T-helper 17 cell (primary cell): ENCODE measurements at places on chromosomes 2 and 18.

DNA sequence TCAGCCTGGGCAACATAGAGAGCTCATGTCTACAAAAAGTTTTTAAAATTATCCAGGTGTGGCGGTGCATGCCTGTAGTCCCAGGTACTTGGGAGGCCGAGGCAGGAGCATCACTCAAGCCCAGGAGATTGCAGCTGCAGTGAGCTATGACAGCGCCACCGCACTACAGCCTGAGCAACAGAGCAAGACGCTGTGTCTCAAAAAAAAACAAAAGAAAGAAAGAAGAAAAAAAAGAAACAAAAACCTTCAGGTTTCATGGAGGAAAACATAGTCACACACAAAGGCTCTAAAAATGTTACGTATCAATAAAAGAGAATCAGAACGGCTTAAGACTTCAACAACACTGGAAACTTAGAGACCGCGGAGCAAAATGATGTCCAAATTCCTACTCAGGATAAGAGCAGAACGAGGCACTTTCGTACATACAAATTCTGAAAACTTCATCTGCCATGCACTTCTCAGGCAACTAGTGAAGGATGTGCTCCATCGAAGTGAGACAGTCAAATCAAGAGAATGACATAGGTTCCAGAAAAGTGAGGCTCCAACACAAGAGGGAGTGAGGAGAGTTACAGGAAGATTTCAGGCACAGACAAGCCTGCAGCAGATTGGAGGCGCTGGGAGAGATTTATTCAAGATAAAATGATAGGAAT is 4.4 kb downstream of the HDLBP start:
- no peak for DNase-seq

- no peak for DNase-seq
These were observed 203.8 kb downstream of the ETAA1 start for GRCh38 chr2:67600946-67601345.

- DNase-seq: no peak
These were observed 107.5 kb downstream of the MSTN start for GRCh38 chr2:189954989-189955388.

- DNase-seq: no peak
These were observed 291.4 kb upstream of the RND3 start for GRCh38 chr2:150778828-150779227.

DNA sequence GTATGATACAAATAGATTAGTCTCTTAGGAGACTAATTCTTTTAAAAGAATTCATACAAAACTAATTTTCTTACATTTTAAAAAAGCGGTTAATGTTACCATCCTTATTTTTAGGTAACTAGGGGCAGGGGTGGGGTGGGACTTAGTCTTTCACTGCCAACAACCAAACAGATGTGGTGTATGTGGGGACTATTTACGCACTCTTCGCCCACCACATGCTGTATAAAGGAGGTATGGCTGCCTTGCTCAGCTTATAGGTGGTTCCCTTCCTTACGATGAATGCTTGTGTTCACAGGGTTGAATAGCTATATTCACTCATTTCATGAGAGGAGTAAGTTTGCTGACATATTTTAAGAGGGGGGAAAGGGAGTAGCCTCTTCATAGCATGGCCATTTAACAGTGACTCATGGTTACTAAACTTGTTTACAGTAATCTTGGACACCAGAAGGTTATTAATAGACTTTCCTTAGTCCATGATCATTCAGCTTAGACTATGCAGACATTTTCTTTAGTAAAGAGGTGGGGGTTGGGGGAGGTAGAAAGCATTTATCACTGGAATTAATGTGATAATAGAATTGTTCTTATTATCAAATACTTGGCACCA is 61.8 kb downstream of the CAB39 start:
- DNase-seq: no peak

DNA sequence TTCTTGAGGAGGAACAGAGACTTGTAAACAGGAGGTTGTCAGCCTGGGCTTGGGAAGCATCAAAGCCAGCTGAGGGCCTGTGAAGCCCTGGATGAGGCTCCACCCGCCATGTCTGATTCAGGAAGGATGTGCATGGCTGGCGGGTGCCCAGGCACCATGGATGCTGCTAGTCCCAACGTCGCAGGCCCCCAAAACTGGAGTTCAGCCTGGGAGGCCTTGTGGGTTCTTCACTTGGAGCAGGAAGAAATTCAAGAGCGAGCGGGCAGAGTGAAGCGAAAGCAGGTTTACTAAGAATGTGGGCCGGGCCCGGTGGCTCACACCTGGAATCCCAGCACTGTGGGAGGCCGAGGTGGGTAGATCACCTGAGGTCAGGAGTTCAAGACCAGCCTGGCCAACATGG is 12.1 kb upstream of the PXDN start:
- no peak for DNase-seq

GRCh38 chr2:200399046-200399445 is 92.6 kb downstream of the SPATS2L start:
- no peak for DNase-seq

DNA sequence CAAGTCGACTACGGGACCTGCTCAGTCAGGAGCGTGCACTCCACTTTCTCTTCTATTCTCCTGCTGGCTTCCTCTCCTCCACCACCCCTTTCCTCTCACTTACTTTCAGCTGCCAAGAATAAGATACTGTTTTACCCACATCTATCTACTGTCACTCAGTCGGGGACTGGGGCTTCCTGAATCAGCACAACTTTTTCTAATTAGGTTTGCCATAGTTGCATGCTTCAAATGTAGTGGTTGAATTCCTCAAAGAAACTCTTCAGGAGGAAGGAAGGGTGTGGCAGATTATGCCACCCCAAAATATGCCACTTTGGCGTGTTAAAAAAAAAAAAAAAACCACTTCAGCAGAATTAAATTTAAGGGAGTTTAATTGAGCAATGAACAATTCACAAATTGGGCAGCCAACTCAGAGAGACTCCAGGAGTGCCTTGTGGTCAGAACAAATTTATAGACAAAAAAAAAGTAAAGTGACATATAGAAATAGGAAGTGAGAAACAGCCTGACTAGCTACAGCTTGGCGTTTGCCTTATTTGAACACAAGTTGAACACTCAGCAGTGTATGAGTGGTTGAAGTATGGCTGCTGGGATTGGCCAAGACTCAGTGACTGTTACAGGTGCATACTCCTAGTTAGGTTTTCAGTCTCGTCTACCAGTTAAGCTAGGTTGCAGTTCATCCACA is 32.5 kb upstream of the RMDN2 start:
- DNase-seq: no peak

GRCh38 chr2:135475128-135475527 is 55.9 kb downstream of the ZRANB3 start:
- no peak for DNase-seq
